ENCODE measurements at places on chromosomes 6 and 20.

DNA sequence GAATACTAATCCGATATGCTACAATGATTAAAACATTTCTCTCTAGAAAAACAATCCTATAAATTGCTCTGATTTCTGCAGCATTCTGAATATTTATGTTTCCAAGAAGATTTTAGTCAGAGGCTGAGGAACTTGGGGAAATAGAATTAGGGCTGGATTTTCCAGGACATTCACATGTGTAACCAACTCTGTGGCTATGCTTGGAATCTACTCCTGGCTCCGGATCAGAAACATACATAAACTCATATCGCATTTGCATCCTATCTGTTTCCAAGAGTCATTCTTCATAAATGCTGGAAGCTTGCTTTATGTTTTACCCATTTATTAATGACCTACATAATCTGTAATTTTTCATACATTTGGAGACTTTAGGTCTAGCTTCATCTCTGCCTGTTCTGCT, 459.9 kb upstream of the MARCKS start:
- no peaks in the 10 kb centered on the region for H3K4me1 ChIP-seq
- H3K27me3 ChIP-seq = no peaks in the 10 kb centered on the region
- no peak overlapping the region for H3K4me3 ChIP-seq

- H3K36me3 ChIP-seq = peaks cover 3% of the 10 kb centered on the region
- no peak for DNase-seq
- no peak overlapping the region for H3K27ac ChIP-seq
Measured at GRCh38 chr20:32875673-32876072, 16.9 kb downstream of the EFCAB8 start.

DNA sequence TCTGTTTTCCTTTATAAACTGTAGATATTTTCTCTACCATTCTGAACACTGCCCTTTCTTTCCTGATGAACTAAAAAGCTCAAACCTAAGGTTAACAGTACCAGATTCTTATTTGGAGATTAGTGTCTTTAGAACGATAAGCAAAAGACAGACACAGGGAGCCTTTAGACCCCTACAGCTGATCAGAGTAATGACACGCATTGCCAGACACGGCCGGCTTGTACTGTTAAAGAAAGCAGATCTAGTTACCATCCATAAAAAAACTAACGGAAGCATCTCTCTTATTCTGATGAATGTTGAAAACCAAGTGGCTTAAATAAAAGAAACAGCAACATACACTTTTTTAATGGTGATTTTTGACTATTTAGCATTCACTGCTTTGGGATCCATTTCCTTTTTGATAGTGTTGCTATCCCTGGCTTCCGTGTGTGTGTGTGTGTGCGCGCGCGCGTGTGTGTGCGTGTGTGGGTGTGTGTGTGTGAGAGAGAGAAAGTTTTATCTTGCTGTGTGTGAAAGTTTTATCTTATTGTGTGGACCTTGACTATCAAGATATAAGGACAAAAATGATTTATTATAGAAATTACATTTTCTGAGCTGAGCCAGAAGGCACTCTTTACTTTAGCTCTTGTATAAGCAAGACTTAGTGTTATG, 95.6 kb upstream of the SLC35B3 start:
- no peaks in the 10 kb centered on the region for H3K36me3 ChIP-seq
- H3K27me3 ChIP-seq = no peaks in the 10 kb centered on the region
- H3K4me3 ChIP-seq = no peak overlapping the region
- no peaks in the 10 kb centered on the region for H3K4me1 ChIP-seq
- DNase-seq = no peak

DNA sequence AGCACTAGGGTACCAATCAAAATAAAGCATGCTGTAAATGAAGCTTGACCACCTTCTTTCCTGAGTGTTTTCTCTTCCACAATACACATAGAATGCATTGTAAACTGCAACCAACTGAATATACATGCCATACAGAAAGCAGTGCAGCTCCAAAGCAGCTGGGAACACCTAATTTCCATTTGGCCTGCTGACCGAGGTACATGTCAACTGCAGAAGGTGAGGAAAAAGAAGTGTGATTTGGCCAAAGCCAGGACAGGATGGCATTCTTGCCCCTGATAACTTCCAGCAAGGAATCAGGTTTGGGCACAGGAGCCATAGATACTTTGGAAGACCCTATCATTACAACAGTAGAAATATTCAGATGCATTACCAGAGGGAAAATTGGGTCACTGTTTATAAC, 258.4 kb downstream of the SLC35F1 start:
- peaks cover 5% of the 10 kb centered on the region for H3K27me3 ChIP-seq
- H3K27ac ChIP-seq = no peak overlapping the region
- no peaks in the 10 kb centered on the region for H3K4me1 ChIP-seq
- no peak overlapping the region for H3K4me3 ChIP-seq

GRCh38 chr6:31797588-31797987, 2.0 kb upstream of the VARS1 start:
- H3K27ac ChIP-seq = peak overlapping the region; percentile 64
- H3K4me3 ChIP-seq = no peak overlapping the region
- H3K27me3 ChIP-seq = no peaks in the 10 kb centered on the region
- peaks cover 36% of the 10 kb centered on the region for H3K36me3 ChIP-seq
- DNase-seq = no peak

GRCh38 chr20:12180107-12180661, 262.5 kb downstream of the BTBD3 start:
- no peaks in the 10 kb centered on the region for H3K36me3 ChIP-seq
- H3K27ac ChIP-seq = no peak overlapping the region
- H3K4me1 ChIP-seq = no peaks in the 10 kb centered on the region
- H3K27me3 ChIP-seq = no peaks in the 10 kb centered on the region
- no peak overlapping the region for H3K4me3 ChIP-seq
- DNase-seq = no peak

GRCh38 chr6:3367630-3368029, 89.2 kb downstream of the SLC22A23 start:
- no peak overlapping the region for H3K4me3 ChIP-seq
- H3K27me3 ChIP-seq = no peaks in the 10 kb centered on the region
- H3K36me3 ChIP-seq = no peaks in the 10 kb centered on the region

GRCh38 chr6:55980627-55981211, 105.3 kb upstream of the BMP5 start:
- no peaks in the 10 kb centered on the region for H3K36me3 ChIP-seq
- no peaks in the 10 kb centered on the region for H3K4me1 ChIP-seq
- peak; percentile 2 for DNase-seq
- H3K27me3 ChIP-seq = no peaks in the 10 kb centered on the region
- H3K27ac ChIP-seq = no peak overlapping the region
- H3K4me3 ChIP-seq = no peak overlapping the region

DNA sequence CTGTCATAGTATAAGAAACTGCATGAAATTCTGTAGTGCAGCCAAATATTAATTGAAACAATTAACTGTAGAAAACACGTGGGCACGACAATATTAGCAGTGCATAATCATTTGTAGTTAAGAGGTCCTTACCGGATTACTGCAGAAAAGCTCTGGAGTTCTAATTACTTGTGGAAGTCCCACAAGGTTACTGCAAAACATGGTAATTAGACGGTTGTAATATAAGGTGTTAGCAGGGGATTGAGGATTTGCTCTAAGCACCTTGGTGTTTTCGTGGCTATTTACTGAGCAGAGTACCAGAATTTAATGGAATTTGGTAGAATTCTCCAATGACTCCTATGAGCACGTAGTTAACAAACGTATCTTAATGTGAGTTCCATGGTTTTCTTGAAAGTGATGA, 473.6 kb upstream of the AGPAT4 start:
- no peak overlapping the region for H3K27ac ChIP-seq
- no peaks in the 10 kb centered on the region for H3K4me1 ChIP-seq
- no peaks in the 10 kb centered on the region for H3K27me3 ChIP-seq
- no peak for DNase-seq

DNA sequence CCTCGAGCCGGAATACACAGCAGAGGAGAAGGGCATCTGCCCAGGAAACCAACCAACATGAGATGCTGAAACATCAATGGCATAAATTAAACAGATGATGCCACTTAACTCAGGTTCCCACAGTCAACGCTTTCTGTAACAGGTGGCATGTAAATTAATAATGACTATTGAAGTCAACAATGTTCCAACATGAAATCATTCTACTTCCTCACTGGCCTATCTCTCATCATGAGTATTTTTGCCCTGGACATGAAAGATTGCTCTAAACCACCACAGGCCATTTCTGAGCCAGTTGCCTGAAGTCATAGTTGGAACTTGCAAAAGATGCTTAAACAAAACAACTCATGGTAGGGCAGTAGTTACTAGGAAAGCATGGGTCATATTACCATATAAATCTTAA, 397.9 kb upstream of the JARID2 start:
- H3K4me3 ChIP-seq = no peak overlapping the region
- H3K27ac ChIP-seq = no peak overlapping the region
- no peaks in the 10 kb centered on the region for H3K4me1 ChIP-seq
- no peak for DNase-seq
- no peaks in the 10 kb centered on the region for H3K27me3 ChIP-seq

DNA sequence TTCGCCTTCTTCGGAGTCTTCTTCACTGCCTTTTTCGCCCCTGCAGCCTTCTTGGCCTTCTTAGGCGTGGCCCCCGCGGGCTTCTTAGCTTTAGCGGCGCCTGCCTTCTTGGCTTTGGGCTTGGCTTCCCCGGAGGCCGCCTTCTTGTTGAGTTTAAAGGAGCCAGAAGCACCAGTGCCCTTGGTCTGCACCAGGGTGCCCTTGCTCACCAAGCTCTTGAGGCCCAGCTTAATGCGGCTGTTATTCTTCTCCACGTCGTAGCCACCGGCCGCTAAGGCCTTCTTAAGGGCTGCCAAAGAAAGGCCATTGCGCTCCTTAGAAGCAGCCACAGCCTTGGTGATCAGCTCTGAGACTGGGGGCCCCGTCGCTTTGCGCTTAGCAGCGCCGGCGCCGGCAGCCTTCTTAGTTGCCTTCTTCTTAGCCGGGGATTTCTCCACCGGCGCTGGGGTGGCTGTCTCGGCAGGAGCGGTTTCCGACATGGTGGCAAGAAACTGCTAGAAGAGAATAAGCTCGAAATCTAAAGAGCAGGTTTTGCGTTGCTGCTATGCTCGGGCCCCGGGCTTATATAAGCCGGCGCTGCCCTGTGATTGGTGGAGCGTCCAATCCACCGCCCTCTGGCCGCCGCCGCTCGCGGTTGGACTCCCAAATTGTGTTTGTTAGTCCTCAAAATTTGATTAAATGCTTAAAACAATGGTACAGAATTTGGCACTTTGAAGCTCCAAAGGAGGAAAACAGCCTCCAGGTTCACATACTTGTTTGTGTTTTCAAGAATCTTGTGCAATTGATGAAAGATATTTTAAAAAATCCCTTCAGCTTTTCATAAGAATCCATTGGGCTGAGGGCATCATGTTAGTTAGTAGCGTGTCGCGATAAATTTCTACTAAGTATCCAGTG, 44.9 kb downstream of the OR2B2 start:
- H3K4me1 ChIP-seq = peaks cover 68% of the 10 kb centered on the region
- peaks cover 2% of the 10 kb centered on the region for H3K36me3 ChIP-seq
- peak overlapping the region; percentile 87 for H3K4me3 ChIP-seq
- peak; percentile 87 for DNase-seq
- peak overlapping the region; percentile 98 for H3K27ac ChIP-seq
- H3K27me3 ChIP-seq = peaks cover 3% of the 10 kb centered on the region

- H3K27me3 ChIP-seq = peaks cover 2% of the 10 kb centered on the region
- no peaks in the 10 kb centered on the region for H3K36me3 ChIP-seq
- H3K4me3 ChIP-seq = no peak overlapping the region
- no peaks in the 10 kb centered on the region for H3K4me1 ChIP-seq
Measured at GRCh38 chr20:6644813-6645628, 122.5 kb upstream of the BMP2 start.

- DNase-seq = no peak
- H3K36me3 ChIP-seq = no peaks in the 10 kb centered on the region
- H3K27ac ChIP-seq = no peak overlapping the region
- H3K27me3 ChIP-seq = no peaks in the 10 kb centered on the region
- H3K4me3 ChIP-seq = no peak overlapping the region
Measured at GRCh38 chr6:19204445-19204844, 632.7 kb upstream of the ID4 start.

DNA sequence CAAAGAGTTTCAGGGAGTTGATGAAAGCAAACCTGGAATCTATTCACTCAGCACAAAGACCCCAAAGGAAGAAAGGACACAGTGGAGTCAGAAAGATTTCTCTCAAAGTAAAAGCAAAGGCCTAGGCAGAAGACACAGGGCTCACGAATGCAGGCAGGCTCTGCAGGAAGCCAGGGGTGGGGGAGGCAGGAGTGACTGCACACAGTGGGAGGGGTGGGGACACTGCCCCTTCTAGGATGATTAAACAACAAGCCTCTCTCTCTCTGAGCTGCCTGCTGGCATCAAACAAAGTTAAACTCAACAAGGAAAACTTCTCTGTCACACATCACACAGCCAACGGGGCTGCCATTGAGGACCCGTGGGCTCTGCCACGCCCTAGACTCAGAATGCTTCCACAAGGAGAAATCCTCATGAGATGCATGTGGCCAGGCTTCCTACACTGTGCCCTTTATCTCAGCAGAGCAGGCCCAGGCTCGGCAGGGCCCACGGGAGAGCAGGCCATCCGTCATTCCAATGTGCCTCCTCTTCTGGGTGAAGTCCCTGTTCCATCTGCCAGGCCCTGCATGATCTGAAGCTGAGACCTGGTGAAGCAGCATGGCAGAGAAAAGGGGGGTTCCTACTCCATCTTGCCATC, 70.1 kb downstream of the RAMACL start:
- H3K36me3 ChIP-seq = no peaks in the 10 kb centered on the region
- no peaks in the 10 kb centered on the region for H3K27me3 ChIP-seq
- no peak for DNase-seq
- no peak overlapping the region for H3K27ac ChIP-seq
- H3K4me1 ChIP-seq = peaks cover 20% of the 10 kb centered on the region

All from activated naive CD8-positive, alpha-beta T cell treated with anti-CD3 and anti-CD28 coated beads, Interleukin-2, amount 50 U/mL, for 24 hours (primary cell).